ENCODE measurements at places on chromosomes 1 and 21. TPM values are rescaled to one million over a fixed set of nuclear protein-coding genes. Genes with fewer than 3 reads are reported as not detected.

Gene IFI44L
- 16.3 TPM for total RNA-seq

Gene GBP7
- total RNA-seq = not detected

Gene ADGRL4
- 48.0 TPM for total RNA-seq

Gene HSF2BP
- total RNA-seq = 1.7 TPM

Gene KTI12
- total RNA-seq = 9.4 TPM

Gene NHLH2
- total RNA-seq = 0.21 TPM

Gene TPTE
- not detected for total RNA-seq

Gene DNASE2B
- not detected for total RNA-seq

Gene PLD5
- not detected for total RNA-seq

Gene USH2A
- total RNA-seq = 1.0 TPM

GRCh38 chr1:109642626-109643025 is 13.3 kb upstream of the GSTM4 start:
- DNase-seq = no peak

DNA sequence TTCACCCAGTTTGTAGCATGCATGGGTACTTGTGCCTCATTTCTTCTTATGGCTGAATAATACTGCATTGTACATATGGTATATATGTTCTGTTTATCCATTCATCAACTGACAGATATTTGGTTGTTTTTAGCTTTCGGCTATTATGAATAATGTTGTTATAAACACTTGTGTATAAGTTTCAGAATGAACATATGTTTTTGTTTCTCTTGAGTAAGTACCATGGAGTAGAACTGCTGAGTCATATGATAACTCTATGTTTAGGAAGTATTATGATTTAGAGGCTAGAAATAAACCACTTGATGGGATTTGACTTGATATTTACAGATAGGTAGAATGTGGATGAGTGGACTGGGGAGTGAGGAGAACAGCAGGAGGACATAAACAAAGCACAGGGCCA is 48.6 kb downstream of the WNT2B start:
- no peak for DNase-seq

DNA sequence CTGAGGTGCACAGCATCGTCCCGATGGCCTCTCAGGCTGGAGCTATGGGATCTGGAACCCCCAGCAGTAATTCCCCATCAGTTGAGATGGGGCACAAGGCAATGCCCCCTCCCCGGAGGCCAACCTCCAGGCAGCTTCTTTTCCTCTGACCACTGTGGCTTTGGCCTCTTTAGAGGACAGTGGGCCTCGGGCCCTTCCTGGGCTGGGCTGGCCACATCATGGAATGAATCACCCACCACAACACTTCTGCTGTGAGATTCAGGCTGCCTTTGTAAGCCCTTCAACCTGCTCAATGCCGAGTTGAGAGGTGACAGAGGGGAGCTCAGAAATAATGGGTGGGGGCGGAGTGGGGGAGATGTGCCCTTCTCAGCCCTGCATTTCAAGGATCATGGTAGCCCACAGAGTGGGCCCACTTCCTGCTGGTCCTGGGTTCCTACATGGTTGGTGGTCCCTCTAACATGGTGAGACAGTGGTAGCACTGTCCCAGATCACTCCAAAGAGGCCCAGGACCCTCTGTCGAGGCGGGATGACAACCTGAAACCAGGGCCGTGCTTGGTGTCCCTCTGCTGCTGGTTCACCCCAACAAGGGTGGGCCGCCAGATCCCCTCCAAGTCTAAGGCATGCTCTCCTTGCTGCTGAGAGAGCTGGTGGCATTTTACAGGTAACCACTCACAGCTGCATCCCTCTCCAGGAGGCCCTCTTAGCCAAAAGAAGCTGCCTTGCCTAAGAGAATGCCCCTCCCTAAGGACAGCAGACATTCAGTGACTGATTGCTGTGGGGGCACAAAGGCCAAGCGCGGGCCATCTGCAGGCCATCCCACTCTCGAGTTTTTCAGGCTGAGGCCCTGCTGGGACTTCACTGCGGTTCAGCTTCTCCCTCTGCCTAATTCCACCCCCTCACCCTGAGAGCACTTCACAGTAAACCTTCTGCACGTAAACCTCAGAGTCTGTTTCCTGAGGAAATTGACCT is 29.7 kb upstream of the EVA1B start:
- DNase-seq = no peak

GRCh38 chr1:172903581-172904220 is 147.0 kb downstream of the TNFSF18 start:
- no peak for DNase-seq

DNA sequence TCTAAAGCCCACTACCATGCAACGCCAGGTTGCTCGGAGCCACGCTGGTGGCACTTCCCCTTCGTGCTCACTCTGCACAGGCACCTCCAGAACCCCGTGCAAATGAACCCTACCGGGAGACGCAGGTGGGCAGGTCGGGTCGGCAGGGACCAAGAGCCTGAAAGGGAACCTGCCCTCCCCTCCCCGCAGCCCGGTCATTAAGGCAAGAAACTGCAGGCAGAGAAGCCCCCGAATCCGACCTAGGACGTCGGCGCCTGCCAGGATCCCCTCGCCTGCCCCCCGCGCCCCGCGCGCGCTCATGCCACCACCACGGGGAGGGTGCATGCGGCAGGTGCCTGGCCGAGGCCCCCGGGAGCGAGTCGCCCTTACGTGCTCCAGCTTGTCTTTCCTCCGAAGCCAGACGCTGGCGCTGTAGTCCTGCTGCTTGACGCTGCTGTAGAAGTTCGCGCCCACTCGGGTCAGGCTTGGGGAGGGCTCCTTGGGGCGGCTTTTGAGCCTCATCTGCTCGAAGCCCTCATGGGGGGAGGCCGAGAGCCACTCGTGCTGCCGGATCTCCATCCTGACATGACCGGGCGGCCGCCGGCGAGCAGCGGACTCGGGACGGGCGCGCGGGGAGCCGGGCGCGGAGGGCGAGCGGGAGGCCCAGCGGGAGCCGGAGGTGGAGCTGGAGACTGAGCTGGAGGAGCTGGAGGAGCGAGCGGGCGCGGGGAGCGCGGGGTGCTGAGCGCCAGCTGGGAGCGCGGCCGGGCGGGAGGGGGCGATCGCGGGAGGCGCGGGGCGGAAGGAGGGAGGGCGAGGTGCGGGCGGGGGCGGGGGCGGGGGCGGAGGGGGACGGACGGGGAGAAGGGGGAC is 552 bp downstream of the PLD5 start:
- no peak for DNase-seq

DNA sequence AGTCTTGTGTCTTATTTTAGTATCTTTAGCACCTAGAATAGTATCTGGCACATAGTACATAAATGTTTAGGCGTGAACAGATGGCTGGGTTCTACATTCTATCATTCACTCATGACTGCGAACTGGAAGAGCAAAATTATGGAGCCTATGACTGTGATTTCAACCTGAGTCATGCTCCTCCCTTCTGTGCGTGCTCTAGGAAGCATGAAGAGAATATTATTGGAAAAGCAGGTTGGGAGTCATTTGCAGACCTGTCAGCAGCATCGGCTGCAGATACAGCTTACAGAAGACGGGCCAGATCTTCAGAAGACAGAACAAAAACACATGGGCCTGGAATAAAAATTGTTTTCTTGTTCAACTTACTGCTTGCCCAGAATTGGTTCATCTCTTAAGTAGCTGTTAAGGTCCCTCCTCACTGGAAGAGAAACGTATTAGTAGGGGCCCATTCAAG is 344.0 kb upstream of the USP24 start:
- DNase-seq = no peak

- no peak for DNase-seq
These were observed 427.1 kb upstream of the CXADR start for GRCh38 chr21:17085707-17086106.

DNA sequence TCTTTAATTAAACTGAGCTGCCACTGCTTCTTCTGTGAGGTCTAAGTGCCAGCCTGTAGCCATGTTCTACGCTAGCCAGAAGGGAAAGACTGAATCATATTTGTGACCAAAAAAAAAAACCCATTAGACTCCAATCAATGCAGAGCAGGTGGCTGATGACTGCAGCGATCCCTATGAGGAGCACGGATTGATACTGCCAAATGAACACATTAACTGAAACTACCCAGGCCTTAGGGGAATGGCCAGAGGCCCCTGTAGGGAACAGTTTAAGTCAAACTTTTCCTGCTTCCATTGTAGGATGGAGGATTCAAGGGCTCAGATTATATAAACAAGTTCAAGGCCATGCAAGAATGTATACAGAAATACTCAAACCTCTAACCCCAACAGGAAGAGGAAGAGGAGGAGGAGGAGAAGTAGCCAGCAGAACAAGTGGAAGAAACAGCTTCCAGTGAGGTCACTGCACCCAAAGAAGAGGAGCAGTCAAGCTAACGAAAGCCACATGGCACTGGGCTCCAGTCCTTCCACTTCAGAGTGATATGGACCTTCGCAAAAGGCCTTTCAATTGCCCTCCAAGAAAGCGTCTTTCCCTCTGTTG is 328.3 kb downstream of the SMYD3 start:
- no peak for DNase-seq

DNA sequence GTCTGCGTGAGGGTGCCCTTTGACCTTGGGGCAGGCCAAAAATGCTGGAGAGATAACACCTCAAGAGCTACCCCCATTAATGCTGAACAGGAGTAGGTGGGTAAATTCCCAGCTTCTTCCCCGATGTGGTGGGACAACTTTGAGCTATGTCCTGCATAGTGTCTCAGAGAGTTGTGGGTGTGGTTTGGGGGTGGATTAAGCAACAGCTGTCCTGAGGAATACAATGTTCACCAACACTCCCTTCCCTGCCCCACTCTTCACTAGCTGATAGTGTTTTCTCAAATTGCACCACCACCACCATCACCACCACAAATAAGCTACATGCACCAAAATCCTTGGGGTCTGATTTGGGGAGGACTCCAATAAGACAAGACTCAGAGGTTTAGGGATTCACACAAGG is 258.4 kb downstream of the HLX start:
- DNase-seq = no peak

- no peak for DNase-seq
These were observed 6.2 kb upstream of the DISP3 start for GRCh38 chr1:11472741-11473140.

DNA sequence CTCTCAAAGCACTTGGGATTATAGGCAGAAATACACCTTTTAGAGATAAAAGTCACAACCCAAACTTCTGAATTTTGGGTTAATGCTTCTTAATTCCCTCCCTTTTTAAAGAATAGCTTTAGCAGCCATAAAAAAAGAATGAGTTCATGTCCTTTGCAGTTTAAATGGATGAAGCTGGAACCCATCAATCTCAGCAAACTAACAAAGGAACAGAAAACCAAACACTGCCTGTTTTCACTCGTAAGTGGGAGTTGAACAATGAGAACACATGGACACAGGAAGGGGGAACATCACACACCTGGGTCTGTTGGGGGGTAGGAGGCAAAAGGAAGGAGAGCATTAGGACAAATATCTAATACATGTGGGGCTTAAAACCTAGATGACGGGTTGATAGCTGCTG is 55.8 kb downstream of the SLC27A3 start:
- DNase-seq = no peak

DNA sequence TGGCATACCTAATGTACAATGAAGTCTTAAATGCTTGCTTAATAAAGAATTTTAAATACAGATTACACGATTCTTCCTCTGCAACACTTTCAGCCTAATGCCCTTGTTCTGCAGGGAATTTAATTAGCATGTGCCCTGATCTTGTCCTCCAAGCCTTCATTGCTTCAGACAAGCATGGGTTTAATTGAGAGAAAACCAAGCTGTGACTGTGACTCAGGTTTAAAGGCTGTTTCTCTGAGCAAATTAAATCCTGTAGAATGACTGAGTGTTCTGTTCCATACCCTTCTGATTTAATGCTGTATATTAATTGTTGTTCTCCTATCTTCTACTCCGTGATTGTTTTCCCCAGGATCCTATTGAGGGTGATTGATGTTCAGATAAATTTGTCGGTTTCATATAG is 269.0 kb upstream of the PRMT6 start:
- no peak for DNase-seq

DNA sequence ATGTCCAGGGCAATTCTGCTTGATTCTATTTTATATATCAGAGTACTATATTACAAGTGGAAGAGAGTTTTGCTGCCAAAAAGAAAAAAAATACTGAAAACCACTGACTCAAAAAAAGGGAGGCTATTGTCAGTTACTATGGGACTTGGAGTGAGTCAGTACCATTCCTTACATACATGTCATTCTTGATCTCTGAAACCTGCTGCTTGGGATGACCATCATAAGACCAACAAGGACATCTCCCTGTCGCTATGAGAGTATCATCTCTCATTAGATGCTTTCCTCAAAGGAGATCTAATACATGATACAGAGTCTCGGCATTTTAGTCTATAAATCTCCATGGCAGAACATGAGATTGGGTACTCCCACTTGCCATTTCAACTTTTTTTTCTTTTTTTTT is 11.8 kb upstream of the INPP5B start:
- no peak for DNase-seq

GRCh38 chr21:40567501-40567900 is 279.5 kb downstream of the DSCAM start:
- DNase-seq = no peak

GRCh38 chr21:35563885-35564451 is 496.4 kb downstream of the SETD4 start:
- DNase-seq = peak; percentile 24

GRCh38 chr1:1037366-1038327 is 17.7 kb downstream of the AGRN start:
- DNase-seq = no peak

DNA sequence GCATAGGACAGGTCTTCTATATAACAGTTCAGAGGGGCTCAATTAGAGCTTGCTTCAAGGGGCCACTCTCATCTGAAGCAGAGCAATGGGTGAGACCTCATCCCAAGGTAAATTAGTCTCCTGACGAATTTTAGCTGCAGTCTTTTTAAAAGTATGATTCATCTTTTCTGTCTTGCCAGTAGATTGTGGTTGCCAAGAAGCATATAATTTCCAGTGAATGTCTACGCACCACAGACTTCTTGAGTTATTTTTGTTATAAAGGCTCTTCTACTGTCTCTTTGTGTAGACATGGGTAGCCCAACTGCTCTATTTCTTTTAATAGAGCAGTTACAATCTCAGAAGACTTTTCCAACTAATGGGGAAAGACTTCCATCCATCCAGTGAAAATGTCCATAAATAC is 108.9 kb upstream of the FMN2 start:
- no peak for DNase-seq

DNA sequence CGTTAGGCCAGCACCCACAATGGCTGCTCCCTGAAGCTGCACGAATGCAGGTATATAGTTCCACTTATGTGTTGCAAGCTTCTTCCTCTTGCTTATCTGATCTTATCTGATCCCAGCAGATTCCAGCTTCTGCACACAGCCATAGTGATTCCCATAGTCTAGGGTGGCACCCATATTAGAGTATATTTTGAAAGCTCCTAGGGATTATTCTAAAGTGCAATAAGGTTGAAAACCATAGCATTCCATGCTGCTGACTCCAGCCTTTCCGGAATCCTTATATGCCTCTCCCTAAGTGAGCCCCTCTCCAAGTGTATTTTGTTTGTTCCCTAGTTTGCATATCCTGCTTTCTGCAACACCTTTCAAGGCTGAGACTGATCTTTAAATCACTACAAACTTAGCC is 432.0 kb downstream of the SETD4 start:
- no peak for DNase-seq

GRCh38 chr1:199929556-199929955 is 98.0 kb upstream of the NR5A2 start:
- no peak for DNase-seq

GRCh38 chr1:175388285-175388684 is 195.7 kb upstream of the KIAA0040 start:
- DNase-seq = no peak
